ENCODE measurements at places on chromosomes 2 and 18.

DNA sequence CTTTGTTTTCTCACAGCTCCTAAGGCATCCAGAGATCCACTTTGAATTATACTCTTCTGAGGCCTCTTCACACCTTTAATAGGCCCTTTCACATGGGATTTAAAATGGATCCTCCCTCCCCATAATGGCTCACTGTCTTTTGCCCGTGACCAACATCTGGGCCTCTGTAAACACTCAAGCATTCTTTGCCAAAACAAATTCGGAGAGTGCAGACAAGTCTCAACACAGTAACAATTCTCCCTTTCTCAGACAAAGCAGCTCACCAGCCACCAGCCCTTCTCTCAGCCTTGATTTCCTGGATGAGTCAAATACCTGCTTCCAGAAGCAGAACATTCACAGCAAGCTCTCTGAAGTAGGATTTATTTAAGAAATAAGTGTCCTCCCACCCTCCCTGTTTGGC lies 14.0 kb upstream of the IMP4 start:
- DNase-seq = no peak

GRCh38 chr2:121220995-121221394 lies 64.0 kb downstream of the TFCP2L1 start:
- no peak for DNase-seq

DNA sequence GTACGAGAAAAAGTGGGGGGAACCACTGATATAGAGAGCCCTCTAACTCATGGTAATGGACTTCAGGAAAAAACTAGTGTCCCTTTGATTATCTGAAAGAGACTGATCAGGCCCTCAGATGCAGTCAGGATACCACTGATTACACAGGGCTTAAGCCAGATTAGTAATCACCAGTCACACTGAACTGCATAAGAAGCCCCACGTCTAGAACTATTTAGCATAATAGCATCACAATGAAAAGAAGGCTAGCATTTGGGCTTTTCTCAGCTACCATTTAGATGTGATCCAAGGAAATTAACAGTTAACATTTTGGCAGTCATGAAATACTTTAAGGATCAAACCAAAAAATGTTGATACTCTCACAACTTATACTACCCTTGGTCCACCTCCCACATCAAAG lies 813.1 kb upstream of the POU3F3 start:
- DNase-seq = no peak

- DNase-seq = no peak
Measured at GRCh38 chr18:78822171-78822948, 157.3 kb upstream of the SALL3 start.

- DNase-seq = no peak
Measured at GRCh38 chr2:9178110-9178903, 28.3 kb upstream of the ASAP2 start.

DNA sequence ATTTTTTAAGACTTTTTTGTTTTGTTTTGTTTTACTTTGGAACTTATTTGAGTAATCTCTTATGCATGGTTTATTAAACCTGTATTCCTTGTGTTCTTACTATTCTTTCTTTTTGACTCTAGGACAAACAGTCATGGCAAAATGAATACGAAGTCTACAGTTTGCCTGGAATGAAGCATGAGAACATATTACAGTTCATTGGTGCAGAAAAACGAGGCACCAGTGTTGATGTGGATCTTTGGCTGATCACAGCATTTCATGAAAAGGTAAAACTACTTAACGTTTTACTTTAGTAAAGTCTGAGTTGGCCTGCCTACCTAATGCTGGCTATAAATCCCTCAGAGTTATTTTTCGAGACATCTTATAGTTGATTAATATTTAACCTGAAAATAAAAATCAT lies 72.3 kb downstream of the ACVR2A start:
- no peak for DNase-seq

- DNase-seq = no peak
Measured at GRCh38 chr2:15942711-15943345, 2.5 kb downstream of the MYCN start.

GRCh38 chr18:48925491-48925780 lies 25.3 kb downstream of the SMAD7 start:
- no peak for DNase-seq

DNA sequence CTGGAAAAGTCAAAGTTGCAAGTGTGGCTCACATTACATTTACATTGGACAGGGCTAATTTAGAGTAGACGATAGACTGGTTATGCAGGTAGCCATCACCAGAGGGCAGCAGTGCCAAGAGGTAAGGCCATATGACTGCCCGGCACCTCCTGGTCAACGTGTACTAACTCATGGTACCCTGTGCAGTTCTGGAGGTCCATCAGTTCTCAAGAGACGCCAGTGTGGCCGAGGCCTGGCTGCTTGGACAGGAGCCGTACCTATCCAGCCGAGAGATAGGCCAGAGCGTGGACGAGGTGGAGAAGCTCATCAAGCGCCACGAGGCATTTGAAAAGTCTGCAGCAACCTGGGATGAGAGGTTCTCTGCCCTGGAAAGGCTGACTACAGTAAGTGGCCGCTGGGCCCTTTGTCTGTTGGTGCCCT lies 65.8 kb upstream of the EML6 start:
- DNase-seq = peak; percentile 51

DNA sequence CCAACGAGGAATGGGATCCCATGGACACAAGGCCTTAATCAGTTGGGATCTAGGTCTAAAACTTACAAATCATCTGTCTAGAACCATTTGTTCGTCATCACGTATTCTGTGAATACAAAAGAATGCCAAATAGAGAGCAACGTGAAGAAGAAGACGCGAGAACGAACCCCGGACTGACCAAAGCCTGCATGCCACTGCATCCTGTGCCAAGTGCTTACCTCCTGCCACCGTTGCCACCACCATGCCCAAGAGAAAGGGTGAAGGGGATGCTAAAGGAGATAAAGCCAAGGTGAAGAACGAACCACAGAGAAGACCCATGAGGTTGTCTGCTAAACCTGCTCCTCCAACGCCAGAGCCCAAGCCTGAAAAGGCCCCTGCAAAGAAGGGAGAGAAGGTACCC lies 30.2 kb downstream of the ITSN2 start:
- DNase-seq = no peak

GRCh38 chr2:169828141-169828811 lies 1.0 kb downstream of the UBR3 start:
- DNase-seq = peak; percentile 38

DNA sequence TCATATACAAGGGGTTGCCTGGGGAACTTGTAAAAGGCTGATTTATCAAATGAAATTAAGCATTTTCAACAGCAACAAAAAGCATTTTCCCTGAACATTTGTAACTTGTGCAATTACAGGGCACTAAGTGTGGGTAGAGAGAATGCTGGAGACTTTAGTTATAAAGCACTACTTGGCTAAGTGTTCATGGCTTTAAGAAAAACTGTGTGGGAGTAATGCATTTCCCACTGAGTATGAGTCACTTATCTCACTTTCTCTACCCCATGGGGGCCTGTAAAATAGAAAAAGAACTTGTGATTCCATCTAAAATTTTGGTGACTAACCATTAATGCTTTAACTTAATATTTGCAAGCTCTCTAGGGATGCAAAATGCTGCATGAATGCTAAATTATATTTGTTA lies 193.4 kb downstream of the CCDC102B start:
- DNase-seq = no peak

GRCh38 chr2:26847655-26848335 lies at the start of gene DPYSL5:
DPYSL5 (plus strand) TSS chr2:26848132; CDS start chr2:26898500, 50,368 bp downstream.
- no peak for DNase-seq

- DNase-seq = no peak
Measured at GRCh38 chr2:196233805-196234475, 62.6 kb upstream of the STK17B start.

DNA sequence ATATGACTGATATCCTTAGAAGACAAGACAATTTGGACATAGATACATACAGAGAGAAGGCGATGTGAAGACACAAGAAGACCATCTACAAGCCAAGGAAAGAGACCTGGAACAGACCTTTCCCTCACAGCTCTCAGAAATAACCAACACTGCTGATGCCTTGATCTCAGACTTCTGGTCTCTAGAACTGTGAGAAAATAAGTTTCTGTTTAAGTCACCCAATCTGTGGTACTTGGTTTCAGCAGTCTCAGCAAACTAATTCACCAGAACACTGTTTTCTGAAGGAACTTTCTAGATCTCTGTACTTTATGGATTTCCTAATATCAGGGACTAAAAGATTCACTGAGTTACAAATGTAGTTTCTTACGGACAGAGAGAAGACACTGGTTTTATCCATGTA lies 58.8 kb downstream of the NAB1 start:
- no peak for DNase-seq

DNA sequence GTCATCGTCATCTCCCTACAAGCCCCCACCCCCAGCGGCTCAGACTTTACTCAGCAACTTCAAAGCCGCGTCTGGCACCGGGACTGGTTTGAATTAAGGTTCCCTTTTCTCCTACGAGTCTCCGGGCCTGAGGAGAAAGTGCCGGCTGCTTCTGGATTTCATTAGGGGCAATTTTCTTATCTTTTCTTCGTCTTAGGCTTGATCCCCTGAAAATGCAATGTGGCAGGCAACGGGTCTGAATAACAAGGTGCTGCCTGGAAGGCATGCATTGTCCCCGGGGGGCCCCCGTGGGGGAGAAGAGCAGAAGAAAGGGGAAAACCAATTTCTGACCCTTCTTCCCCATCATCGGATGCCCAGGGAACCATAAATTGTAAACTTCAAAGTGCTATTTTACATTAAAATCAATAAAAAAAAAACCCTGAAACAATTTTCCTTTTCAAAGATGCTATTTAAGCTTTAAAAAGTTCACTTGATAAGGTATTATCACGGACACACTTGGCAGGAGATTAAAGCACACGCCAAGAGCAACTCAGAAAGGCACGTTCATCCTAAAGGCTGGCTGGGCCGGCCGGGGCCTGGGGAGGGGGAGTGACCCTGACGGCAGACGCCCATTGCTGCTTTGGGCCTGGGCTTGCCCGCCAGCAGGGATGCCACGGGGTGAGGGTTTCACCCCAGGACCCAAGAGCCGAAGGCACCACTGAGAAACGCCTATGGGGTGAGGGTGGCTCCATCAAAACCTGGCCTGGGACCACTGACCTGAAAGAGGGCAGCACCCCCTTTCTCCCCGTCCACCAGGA lies 230.4 kb downstream of the TWIST2 start:
- DNase-seq = no peak

DNA sequence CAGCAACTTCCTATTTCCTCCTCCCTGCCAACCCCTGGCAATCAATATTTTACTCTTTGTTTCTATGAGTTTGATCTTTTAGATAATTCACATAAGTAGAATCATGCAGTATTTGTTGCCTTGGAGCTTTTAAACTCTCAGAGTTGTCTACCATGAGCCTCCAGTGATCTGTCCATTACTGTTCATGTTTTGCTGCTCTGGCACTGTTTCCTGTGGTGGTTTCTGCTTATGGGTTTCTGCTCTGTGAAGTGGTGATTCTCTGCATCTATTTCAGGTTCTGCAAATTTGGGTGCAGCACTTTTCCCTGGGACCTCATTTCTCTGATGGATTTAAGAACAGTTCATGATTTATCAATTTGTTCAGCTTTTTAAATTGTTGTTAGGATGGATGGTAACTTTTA lies 908.1 kb upstream of the FANCL start:
- no peak for DNase-seq

GRCh38 chr2:26704441-26704977 lies 12.0 kb downstream of the KCNK3 start:
- no peak for DNase-seq

GRCh38 chr2:19098467-19099160 lies 259.8 kb downstream of the OSR1 start:
- DNase-seq = no peak

DNA sequence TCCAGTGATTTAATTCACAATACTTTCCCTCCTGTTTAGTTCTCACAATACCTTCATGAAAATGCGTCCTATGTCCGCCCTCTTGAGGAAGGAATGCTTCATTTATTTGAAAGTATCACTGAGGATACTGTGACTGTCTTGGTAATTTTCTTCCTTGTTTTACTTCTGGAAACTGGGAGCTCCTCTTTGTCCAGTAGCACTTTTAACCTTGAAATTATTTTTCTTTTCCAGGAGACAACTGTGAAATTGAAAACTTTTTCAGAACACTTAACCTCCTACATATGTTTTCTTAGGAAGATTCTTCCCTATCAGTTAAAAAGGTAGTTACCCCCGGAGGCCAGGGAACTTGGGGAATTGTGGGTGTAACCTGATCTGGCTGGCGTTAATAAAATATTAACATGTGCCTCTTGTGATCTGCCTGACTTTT lies 58.9 kb upstream of the STON1 start:
- no peak for DNase-seq

DNA sequence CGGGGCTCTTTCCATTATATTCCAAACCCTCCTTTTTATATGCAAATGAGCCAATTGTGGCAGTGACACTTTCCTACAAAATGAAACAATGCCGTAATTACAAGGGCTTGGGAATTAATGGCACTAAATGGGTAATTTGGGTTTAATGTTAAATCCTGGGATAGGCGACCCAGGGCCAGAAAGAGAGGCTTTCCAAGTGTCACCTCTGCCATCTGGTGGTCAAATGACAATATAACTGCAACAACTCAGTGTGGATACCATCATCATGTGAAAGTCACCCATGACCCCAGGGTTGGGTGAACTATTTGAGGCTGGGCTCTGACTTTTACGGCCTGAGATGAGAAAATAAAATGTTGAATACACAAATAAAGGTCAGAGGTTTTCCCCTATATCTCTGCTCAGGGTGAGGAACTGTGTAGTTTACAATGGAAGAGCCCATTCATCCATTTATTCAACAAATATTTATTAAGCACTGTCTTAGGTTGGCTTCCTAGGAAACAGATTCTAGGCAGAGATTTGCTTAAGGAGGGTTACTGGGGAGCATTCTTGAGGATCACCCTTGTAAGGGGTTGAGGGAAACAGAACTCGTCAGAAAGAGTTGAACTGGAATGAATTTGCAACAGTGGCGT lies 13.6 kb upstream of the THADA start:
- DNase-seq = no peak

GRCh38 chr2:150561076-150561475 lies 73.6 kb upstream of the RND3 start:
- no peak for DNase-seq

DNA sequence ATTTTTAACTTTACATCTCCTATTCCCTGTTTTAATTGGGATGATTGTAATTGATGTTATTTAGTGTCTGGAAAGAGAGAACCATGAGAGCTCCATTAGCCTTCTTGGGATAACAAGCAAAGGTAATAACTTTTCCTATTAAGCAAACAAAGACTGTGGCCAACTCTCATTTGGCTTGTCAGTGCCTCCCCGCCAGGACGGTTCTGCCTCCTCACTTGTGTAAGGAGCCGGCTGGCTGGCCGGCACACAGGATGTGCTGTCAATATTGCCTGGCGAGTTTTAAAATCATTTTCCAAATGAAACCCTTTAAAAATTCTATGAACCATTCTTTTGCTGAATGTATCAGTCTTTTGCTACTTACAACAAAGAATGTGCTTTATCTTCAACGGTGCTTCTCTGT lies 898.3 kb downstream of the CPS1 start:
- DNase-seq = no peak

Data from activated CD4-positive, CD25-positive, alpha-beta regulatory T cell treated with anti-CD3 and anti-CD28 coated beads, Interleukin-2, amount 50 U/mL, for 72 hours (primary cell).